ENCODE measurements at places on chromosomes 12 and 14. TPM values are rescaled to one million over a fixed set of nuclear protein-coding genes. Genes with fewer than 3 reads are reported as not detected.

The KRT77 gene
- not detected for total RNA-seq

The RDH5 gene
- 8.1 TPM for total RNA-seq

The DHRS2 gene
- 593 TPM for total RNA-seq

The LHX5 gene
- total RNA-seq: not detected

The CLEC14A gene
- total RNA-seq: 27.5 TPM

The CLEC2A gene
- not detected for total RNA-seq

DNA sequence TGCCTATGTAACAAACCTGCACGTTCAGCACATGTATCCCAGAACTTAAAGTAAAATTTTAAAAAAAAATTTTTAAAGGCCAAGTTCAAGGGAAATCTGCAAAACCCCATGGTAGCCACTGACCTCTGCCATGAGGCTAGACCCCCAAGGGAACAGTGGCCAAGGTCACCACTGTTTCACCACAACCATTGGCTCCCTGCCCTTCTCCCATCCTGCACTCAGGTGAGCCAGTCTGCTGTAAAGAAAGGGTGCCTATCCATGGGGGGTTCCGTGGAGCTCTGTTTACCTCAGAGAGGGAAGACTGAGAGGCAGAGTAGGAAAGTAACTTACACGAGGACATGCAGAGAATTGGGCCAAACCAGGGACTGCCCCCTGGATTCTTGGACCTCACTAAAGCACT, 38.6 kb downstream of the VWF start:
- DNase-seq: no peak

DNA sequence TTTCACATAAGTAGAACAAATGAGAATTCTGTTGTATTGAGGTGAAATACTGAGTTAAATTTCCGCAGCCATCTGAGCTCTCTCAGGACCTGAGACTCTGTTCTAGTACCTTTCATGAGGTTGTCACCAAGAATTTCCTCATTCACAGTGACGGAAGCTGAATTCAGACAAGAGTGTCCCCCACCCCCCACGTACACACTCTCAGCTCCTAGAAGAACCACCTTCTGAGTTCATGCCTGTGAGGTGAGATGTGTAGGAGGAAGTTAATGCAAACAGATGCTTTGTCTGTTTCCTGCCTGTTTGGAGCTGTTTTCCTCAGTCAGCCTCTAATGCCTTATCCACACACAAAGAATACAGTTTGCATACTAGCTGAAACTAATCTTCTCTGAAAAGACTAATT, 18.2 kb downstream of the BICDL1 start:
- DNase-seq: no peak

GRCh38 chr12:91773749-91774429, 371.8 kb downstream of the BTG1 start:
- DNase-seq: no peak

DNA sequence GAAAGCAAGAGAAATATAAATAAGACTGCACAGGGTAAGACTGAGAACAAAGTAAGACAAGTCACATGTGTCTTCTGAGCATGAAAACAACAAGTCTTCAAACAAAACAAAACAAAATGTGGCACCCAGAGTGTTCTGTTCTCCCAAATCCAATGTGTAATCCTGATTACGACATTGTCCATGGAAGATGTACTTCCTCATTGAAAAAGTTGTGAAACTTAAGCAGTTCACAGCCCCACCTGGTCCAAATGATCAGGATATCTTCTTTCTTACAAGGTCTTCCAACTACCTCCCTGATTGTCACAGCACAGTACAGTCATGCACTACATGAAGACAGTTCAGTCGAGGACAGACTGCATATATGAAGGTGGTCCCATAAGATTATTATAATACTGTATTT, 23.3 kb upstream of the NEK9 start:
- DNase-seq: no peak

DNA sequence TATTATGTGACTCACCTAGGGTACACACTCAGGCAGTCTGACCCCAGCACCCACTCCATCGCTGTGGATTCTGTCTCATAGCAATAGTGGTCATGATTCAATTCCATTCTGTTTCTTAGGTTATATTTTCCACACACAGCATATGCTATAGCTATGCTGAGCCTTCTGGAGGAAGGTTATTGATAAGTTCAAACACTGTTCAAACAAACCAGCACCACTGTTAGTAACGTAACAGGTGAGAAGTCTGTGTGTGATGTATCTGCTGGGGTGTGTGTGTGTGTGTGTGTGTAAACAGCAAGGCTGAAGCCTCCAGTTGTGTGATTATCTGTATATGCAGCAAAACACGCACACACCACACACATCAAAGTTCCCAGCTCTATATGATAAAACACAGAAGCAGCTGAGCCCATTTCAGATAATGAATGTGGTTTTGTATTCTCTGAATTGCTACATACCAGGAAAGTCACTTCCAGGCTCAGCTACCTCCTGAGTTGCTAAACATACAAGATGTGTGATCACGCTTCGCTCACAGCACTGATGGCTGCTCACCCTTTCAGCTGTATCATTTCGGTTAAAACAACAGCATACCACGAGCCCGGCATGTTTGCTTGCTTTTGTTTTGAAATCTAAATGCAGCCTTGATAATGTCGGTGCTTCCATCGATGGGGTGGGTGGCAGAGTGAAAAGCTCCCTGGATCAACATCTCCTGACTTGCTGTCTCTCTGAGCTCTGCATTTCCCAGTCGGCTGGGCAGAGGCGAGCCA, 6.8 kb upstream of the SYNE3 start:
- no peak for DNase-seq

DNA sequence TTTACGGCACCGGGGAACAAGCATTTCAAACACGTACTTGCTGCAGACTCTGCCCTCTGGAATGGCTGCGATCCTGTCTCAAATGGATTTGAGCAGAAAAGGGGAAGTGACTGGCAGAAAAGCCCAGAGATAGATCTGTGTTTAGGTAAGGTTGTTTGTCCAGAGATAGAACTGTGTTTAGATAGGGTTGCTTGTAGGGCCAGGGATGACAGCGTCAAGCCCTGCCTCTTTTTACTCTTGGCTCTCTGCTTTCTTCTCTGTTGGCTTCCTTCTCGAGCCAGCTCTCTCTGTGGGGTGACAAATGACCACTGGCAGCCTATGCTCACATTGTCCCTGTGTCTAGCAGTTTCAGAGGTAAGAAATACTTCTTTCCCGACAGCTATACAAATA, 11.4 kb downstream of the DGLUCY start:
- no peak for DNase-seq

- no peak for DNase-seq
Observed at GRCh38 chr12:30531731-30532678, 163.7 kb downstream of the IPO8 start.

- no peak for DNase-seq
Observed at GRCh38 chr12:94140556-94140955, 7.8 kb upstream of the PLXNC1 start.

GRCh38 chr14:65208548-65208947, 106.2 kb upstream of the MAX start:
- DNase-seq: no peak

- DNase-seq: no peak
Observed at GRCh38 chr12:124459852-124460645, 107.4 kb downstream of the NCOR2 start.

- DNase-seq: no peak
Observed at GRCh38 chr14:64732536-64733120, 28.4 kb downstream of the PLEKHG3 start.

DNA sequence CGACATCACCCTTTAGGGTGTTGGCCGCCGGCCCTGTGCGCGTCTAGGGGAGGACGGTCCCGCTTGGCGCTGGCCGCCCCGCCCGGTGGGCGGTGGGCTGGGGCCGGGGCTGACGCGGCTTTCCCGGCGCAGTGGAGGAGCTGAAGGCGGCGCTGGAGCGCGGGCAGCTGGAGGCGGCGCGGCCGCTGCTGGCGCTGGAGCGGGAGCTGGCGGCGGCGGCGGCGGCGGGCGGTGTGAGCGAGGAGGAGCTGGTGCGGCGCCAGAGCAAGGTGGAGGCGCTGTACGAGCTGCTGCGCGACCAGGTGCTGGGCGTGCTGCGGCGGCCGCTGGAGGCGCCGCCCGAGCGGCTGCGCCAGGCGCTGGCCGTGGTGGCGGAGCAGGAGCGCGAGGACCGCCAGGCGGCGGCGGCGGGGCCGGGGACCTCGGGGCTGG, 3.6 kb downstream of the TNFAIP2 start:
- DNase-seq: no peak

Data from urinary bladder (tissue), 4 donors.